ENCODE measurements at places on chromosomes 4 and X.

GRCh38 chr4:85741921-85742591 lies 267.1 kb downstream of the ARHGAP24 start:
- DNase-seq: no peak

DNA sequence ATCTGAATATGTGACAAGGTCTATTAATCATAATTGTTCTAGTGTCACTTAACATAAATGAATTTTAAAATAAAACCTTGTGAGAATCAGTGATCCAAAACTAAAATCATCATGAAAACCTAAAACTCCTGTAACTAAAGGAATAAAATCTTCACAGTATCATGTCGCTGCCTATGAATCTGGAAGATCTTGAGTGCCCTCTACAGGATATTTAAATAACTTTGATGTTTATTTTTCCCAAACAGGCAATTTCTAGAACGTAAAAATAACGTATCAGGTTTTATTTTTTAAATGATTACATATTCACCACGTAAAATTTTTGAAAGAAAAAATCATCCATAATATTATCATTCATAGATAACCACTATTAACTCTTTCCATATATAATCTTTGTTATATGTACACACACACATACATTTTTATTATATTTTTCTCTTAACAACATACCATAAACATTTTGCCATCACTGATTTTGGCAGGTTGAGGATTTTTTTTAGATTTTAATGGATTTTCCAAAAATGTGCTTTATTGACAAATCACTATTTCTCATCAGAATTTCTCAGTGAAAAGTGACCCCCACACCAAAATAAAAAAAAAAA lies 79.6 kb downstream of the COMMD8 start:
- DNase-seq: no peak

- no peak for DNase-seq
These were observed 41.4 kb downstream of the PABPC4L start for GRCh38 chr4:134160211-134160610.

GRCh38 chr4:118752551-118752950 lies 67.4 kb downstream of the METTL14 start:
- no peak for DNase-seq

DNA sequence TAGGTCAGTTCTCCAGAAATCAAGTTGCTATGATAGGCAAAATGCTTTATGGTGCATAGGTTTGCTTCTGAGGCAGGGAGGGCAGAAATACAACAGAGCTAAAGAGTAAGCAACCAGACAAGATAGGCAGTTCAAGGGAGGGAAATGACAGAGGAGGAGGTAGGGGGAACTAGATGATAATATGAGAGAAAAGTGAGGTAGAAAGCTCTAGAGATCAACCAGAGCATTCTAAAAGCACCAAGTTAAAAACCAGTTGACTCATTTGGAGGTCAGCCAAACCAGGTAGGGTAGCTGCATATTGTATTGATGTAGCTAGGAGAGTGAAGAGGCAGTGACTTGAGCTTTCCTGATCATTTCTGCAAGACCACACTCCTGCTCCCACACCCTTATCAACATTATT lies 49.0 kb upstream of the SLC16A2 start:
- DNase-seq: no peak

GRCh38 chr4:77595364-77595973 lies 10.2 kb upstream of the CXCL13 start:
- no peak for DNase-seq

DNA sequence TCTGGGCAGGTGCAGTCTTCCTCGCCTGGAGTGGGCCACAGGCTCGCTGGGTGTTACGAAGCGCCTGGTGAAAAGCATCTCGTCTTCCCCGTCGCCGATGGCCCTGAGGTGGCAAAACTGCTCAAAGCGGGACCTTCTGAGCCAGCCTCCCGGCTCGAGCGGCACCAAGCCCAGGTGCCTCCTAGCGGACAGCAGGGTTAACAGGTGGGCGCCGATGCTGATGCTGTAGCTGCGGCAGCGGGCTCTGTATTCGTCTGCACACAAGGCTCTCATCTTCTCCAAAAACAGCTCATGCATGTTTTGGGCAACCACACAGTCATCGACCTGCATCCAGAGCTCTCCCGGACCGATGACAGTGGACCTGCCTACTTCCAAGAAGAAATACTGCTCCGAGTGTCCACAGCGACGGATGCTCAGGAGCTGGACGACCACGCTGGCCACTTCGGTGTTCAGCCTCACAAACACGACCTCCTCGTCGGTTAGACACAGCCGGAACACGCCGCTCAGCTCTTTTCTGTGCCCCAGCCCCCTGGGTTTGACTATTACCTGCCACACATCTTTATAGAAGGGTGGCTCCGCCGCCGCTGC lies 1.2 kb downstream of the IRS4 start:
- no peak for DNase-seq

DNA sequence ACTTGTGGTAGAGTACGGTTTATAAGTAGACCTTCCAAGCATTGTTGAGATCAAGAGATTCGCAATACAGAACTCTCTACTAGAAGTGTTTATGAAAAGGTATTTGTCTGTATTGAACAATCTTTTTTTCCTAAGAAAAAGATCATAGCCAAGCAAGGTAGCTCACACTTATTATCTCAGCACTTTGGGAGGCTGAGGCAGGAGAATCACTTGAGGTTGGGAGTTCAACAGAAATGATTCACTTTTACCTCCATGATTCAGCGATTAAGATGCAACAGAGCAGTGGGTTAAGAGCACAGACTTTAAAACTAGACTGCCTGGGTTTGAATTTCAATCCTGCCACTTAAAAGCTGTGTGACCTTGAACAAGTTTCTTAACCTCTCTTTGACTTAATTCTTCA lies 74.3 kb downstream of the TMEM156 start:
- no peak for DNase-seq

DNA sequence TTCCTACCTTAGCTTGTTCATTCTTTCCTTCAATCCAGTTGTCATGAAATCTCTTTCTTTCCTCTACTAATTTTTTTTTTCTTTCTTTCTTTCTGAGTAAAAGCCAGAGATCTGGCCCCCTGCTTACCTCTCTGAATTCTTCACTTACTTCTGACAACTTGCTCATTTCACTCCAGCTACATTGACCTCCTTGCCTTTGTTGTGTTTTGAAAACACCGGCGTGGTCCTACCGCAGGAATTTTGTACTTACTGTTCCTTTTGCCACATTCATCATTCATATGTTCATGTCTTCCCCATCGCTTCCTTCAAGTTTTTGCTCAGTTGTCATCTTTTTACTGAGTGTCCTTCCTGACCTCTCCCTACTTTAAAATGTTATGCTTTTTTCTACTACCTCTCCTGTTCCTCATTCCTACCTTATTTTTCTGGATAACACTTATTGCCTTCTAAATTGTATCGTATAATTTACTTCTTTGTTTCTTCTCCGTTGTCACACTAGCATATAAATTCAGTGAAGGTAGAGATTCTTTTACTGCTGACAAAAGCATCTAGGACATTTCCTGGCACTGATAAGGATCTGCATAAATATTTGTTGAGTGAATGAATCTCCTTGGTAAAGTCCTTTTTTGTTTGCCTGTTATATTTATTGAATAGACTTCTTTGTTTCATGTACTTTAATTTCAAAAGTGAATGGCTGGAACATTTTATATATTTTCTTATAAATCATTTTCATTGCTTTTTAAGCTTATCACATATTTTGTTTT lies 74.4 kb downstream of the NFKB1 start:
- DNase-seq: no peak

GRCh38 chrX:46653482-46653881 lies 79.9 kb downstream of the CHST7 start:
- no peak for DNase-seq

- no peak for DNase-seq
These were observed 811 bp downstream of the FLNA start for GRCh38 chrX:154373340-154374306.

DNA sequence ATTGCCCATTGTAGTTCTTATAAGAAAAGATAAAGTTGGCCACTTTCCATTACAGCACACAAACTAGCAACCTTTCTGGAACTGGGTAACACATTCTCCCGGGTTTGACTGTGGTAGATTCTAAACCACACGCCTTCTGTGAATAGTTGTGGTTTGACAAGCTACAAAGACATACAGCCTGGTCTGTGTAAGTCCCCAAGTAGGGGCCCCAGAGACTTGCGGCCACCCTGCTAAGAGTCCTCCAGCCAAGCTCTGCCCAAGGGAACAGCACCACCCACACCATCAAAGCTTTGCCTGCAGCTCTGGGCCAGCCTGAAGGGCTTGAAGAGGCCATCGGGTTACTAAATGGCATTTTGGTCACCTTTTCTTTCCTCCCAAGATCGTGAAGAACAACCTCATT lies 203.4 kb downstream of the MAML3 start:
- no peak for DNase-seq

GRCh38 chrX:71809886-71810285 lies 46.7 kb downstream of the CXorf49B start:
- DNase-seq: no peak

GRCh38 chrX:21985332-21985777 lies 44.8 kb downstream of the SMS start:
- peak; percentile 21 for DNase-seq

GRCh38 chr4:110418641-110419040 lies 57.3 kb upstream of the ENPEP start:
- DNase-seq: no peak

- no peak for DNase-seq
These were observed 56.4 kb upstream of the MAP3K15 start for GRCh38 chrX:19571711-19572110.

DNA sequence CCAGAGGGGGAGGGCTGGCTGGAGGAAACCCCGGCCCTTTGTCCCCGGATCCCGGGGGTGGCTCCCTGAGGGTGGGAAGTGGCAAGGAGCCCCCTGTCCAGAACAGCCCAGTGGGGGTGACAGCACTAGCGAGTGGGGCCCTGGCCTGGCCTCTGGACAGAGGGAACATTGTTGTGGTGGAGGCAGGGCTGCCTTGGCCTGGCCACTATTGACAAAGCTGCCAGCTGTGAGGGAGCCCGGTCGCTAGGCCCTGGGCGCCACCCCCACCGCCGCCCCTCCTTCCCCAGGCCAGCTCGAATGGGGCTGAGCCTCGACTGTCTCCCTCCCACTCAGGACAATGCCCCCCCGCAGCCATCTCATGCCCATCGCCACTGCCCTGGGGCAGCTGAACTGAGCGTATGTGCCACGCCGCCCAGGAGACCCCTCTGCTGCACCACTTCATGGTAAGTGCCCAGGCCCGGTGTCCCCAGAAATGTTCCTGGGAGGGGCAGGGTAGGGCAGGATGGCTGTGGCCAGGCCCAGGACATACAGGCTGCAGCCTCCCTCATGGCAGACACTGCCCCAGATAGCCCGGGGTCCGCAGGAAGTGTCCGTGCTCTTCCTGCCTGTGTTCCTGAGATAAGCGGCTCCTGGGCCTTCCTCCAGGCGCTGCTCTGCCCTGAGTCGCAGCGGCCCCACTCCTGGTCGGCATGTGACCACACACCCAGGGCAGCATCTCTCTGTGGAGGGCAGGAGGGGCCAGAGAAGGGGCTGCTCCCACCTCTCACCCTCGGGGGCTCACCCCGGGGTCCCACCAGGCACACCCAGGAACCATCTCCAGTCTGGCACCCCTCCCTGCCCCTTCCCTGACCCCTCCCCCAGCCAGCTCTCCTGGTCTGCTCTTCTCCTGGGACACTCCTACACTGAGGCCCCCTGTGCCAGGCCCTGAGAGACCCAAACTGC lies 1.4 kb downstream of the PLXNB3 start:
- DNase-seq: no peak

GRCh38 chrX:66622209-66622608 lies 16.7 kb downstream of the EDA2R start:
- DNase-seq: no peak
